ENCODE measurements at places on chromosomes 1 and 21.

DNA sequence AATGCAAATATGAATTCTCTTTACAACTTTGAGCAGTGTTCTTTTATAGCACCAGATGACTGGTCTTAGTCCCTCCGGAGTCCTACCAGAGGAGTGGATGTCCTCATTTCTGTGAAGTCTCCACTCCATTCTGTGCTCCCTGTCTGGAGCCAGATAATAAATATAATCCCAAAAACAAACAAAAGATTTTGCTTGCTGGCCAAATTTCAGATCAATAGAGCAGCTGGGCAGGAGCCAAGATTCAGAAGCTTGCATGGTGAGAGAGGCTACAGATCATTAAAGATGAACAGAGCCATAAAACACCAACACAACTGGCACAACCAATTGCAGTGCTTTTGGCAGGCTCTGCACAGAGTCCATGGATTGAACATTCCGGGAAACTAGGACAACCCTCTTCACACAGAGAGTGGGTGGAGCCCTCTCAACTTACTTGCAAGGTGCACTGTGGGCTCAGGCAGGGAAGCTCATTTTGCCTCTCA lies 231.5 kb upstream of the SNX7 start:
- no peak for DNase-seq

GRCh38 chr1:240602189-240602588 lies 9.8 kb downstream of the GREM2 start:
- no peak for DNase-seq

- DNase-seq: no peak
Observed at GRCh38 chr1:211493876-211494653, 2.1 kb upstream of the RD3 start.

DNA sequence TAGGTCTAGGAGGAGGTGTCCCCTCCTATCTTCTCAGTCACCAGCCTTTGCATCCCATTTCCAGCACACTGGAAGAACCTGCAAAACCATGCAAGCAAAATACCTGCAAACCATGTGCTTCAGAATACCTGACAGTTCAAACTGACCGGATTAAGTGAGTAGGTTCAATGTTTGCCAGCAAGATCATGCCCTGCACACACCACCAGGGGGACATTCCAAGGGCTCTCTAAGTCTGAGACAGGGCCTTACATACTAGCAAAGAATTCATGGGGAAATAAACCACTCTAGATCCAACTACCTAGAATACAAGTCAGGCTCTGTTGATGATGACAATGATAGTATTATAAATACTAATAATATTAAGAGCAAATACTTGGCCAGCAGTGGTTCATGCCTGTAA lies 27.6 kb downstream of the INPP5B start:
- no peak for DNase-seq

DNA sequence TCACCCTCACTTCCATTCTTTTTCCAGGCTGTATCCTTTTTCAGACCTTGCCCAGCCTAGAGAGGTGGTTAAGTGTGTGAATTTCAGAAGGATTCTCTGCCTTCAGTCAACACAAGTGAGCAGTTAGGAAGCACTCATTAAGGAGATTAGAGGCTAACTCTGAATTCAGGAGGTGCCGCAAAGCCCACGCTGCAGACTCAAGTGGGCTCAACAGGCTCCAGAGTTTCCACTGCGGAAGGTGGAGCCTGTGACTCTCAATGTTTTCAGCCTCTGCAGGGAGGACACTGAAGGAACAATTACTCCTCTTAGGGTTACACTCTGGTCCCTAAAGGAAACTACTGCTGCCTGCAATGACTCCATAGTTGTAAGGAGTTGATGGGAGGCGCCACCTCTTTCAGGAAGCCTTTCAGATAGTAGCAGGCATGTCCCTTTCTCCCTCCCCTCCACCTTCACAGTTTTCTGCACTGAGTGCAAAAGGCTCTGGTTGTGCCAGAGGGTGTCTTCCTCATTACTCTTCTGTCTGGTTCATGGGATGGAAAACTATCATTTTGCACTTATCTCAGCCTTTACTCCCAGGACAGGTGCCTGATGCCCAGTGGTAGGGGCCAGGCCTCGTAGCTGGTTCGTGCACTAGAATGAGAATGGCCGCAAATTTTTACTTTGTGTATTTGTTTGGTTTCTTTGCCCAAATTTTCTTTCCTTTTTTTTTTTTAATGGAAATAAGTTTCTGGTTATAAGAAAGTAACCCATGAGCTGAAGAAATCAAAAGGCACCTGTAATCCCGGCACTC lies 55.2 kb upstream of the SELENON start:
- no peak for DNase-seq

DNA sequence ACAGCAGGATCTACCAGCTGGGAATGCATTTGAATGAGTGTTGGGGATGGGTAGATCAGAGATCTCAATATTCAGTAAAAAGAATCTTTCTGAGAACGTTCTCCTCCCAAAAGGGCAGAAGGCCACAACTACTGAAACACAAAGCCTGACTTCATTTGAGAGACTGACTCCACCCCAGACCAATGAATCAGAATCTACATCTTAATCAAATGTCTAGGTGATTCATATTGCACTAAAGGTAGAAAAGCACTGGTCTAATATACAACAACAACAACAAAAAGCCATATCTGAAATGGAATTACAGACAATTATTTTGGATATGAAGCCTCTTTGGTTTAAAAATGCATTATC lies 123.9 kb downstream of the SMYD3 start:
- DNase-seq: no peak

- DNase-seq: peak; percentile 45
Observed at GRCh38 chr21:45266518-45267389, 20.9 kb downstream of the POFUT2 start.

DNA sequence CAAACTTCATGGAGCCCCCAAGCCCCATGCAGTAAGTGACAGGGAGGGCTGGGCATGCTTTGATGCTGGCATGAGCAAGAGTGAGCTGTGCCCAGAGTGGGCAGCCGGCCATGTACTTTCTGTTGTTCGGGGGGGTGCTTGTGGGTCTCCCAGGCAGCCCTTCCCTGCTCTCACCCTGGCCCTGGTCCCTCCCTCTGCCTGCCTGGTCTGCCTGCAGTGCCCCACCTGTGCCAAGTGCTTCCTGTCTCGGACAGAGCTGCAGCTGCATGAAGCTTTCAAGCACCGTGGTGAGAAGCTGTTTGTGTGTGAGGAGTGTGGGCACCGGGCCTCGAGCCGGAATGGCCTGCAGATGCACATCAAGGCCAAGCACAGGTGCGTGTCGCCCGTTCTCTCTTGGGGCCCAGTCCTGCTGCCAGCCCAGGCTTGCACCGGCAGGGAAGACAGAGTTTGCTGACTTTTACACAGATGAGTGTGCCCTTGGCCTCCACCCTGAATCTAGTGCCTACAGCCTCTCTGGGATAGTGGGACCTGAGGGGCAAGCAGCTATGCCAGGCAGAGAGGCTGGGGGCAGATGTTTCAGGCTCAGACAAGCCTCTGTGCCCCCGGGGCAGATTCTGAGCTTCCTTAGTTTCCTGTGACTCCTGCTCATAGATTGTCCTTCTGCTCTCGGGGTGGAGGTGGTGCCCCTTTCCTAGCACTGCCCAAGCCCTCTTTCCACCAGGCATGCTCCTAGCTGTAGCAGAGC lies 7.6 kb downstream of the ZBTB48 start:
- no peak for DNase-seq

- no peak for DNase-seq
Observed at GRCh38 chr21:38741092-38741949, 64.4 kb upstream of the ETS2 start.

GRCh38 chr1:46991083-46991923 lies 32.2 kb upstream of the CYP4X1 start:
- no peak for DNase-seq

DNA sequence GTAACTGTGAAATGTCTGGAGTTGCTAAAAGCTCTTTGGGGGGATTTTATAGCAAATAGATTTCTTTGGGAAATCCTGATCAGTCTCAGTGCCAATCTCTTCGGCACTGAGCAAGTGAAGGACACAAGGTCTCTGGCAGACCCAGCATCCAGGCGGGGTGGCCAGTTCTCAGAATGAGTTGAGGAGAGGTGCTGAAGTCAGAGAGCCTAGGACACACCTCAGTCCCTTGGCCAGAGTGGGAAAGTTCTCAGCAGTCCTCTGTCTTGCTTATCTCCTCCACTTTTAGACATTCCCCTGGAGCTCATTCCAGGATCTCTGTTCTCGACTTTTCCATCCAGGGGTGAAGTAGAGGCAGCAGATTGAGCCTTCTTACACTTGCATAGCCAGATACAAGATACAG lies 6.7 kb downstream of the HLX start:
- no peak for DNase-seq

DNA sequence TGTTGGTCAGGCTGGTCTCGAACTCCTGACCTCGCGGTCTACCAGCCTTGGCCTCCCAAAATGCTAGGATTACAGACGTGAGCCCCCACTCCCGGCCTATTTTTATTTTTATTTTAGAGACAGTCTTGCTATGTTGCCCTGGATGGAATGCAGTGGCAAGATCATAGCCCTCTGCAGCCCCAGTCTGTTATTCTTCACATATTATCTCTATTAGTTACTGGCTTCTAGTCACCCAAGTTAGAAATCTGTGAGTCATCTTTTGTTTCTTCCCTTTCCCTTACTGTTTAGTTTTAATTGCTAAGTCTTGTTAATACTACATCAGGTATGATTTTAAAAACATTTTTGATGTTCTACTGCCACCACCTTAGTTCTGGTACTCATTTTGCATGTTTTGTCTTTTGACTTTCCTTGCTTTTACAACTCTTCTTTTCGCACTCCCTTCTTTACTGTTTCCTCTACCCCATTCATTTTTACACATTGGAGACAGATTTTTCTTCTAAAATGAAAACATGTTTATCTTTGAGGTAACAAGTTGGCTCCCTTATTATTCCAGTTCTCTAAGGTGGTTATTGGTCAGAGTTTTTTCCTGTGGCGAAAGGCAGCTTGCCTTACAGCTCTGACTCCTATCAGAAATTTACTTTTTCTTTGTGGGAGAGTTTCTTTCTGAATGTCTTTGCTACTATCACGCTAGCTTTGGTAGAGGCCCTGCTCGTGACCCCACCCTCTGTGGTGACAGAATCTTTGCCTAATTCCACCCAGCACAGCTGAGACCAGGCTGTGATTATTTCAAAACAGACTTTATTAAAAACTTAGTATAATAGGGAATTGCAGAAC lies 19.5 kb downstream of the ZMYM4 start:
- DNase-seq: no peak

GRCh38 chr21:43694437-43695079 lies 24.4 kb upstream of the PDXK start:
- no peak for DNase-seq

DNA sequence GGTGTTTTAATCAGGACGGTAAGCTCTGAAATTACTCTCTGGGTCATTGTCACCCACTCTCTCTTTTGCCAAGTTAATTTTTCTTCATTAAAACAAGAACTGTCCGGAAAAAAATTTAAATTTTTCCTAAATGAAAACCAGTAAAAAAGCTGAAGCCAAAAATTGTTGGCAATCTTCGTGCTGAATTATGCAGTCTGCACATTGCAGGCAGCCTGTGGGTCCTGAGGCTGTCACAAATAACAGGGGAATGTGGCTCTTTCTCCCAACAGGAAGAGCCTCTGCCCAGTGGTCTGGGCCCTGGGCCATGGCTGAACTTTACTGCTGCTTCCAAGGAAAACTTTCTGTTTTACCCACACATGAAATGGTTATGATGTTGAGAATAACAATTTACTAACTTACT lies 153.9 kb upstream of the SPAG17 start:
- no peak for DNase-seq

GRCh38 chr1:157181790-157182189 lies 43.6 kb upstream of the ETV3 start:
- no peak for DNase-seq

DNA sequence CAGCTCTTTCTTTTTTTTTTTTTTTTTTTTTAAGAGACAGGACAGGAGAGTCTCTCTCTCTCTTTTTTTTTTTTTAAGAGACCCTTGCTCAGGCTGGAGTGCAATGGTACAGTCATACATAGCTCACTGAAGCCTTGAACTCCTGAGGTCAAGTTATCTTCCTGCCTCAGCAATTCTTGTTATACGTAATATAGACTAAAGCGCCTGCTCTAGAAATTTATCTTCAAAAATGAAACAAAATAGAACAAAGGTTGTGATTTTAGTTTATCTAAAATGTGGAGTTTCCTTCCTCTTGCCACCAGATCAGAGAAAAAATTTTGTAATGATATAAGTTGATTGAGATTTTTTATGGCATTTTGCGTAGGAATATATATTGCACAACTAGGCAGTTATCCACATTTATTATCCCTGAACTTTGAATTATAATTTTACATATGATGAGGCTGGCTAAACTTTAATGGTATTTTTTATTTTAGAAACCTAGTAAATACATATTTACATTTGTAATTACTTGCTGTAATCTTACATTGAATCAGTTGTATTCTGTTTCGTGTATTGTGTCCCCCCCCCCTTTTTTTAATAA lies 44.2 kb downstream of the MTF2 start:
- DNase-seq: no peak

- no peak for DNase-seq
Observed at GRCh38 chr1:81664341-81664740, 136.4 kb upstream of the ADGRL2 start.

- DNase-seq: no peak
Observed at GRCh38 chr1:220882061-220882891, 3.0 kb downstream of the HLX start.

- DNase-seq: no peak
Observed at GRCh38 chr1:246117066-246117791, 389.9 kb downstream of the SMYD3 start.

Data from left forelimb (tissue), 1 donor.